ENCODE measurements at places on chromosomes 1 and 21.

DNA sequence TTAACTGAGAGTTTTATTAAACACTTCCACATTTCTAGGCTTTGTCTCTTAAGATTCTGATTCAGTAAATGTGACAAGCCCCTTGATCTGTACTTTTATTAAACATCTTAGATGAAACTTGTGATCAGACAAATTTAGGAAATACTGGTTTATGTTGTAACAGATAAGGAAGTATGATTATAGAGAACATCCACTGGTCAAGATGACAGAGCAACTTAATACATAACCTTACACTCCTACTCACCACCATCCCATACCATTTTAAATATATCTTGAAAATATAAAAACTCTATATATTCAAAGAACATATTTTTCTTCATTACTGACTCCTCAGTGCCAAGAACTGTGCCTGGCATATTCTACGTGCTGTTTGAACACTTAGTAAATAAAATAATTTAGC is 217.5 kb downstream of the LRRC40 start:
- DNase-seq = no peak

- no peak for DNase-seq
Observed at GRCh38 chr1:225711236-225711937, 58.5 kb upstream of the ENAH start.

GRCh38 chr1:236830560-236830959 is 35.5 kb downstream of the MTR start:
- DNase-seq = no peak

GRCh38 chr1:151593730-151594129 is 18.1 kb upstream of the SNX27 start:
- DNase-seq = no peak

DNA sequence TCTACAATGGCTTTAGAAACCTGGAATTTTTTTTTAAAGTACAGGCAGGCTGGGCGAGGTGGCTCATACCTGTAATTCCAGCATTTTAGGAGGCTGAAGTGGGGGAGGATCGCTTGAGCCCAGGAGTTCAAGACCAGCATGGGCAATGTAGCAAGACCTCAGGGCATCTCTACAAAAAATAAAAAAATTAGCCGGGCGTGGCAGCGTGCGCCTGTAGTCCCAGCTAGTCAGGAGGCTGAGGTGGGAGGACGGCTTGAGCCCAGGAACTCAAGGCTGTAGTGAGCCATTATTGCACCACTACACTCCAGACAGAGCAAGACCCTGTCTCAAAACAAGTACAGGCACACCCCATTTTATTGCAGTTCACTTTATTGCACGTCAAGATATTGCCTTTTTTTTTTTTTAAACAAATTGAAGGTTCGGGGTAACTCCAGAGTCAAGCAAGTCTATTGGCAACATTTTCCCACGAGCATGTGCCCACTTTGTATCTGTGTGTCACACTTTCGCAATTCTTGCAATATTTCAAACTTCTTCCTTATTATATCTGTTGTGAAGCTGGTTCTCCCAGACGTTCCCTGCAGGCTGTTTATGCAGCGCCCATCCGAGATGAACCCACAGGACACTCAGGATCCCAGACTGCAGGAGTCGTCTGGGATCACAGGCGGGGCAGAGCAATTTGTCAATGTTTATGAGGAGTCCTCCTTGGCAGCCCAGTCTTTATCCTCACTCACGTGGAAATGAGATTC is 4.7 kb downstream of the HES2 start:
- DNase-seq = no peak

- no peak for DNase-seq
Observed at GRCh38 chr1:19648689-19649088, 4.6 kb downstream of the NBL1 start.

DNA sequence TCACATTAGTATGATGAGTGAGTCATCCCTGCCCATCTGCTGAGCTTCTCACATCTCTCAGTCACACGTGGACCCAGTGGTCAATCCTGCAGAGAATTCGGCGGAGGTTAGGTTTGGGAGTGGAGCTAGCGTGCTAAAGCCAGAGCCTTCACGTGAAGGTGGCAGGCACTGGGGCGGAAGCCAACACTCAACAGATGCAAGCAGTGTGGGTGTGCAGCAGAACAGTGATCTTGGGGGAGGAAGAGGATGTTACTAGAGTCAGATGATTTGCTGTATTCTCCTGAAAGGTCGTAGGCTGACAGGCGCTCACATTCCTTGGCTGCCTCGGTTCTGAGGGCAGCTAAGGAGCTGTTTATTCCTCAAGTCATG is 6.7 kb downstream of the C1orf115 start:
- DNase-seq = no peak

GRCh38 chr1:20483833-20484518 is 2.0 kb downstream of the CAMK2N1 start:
- DNase-seq = no peak

- no peak for DNase-seq
Observed at GRCh38 chr1:20684050-20684620, 23.0 kb upstream of the DDOST start.

GRCh38 chr1:10839188-10839770 is 42.8 kb upstream of the CASZ1 start:
- DNase-seq = no peak

- DNase-seq = no peak
Observed at GRCh38 chr1:206829875-206830274, 35.5 kb upstream of the IL20 start.

DNA sequence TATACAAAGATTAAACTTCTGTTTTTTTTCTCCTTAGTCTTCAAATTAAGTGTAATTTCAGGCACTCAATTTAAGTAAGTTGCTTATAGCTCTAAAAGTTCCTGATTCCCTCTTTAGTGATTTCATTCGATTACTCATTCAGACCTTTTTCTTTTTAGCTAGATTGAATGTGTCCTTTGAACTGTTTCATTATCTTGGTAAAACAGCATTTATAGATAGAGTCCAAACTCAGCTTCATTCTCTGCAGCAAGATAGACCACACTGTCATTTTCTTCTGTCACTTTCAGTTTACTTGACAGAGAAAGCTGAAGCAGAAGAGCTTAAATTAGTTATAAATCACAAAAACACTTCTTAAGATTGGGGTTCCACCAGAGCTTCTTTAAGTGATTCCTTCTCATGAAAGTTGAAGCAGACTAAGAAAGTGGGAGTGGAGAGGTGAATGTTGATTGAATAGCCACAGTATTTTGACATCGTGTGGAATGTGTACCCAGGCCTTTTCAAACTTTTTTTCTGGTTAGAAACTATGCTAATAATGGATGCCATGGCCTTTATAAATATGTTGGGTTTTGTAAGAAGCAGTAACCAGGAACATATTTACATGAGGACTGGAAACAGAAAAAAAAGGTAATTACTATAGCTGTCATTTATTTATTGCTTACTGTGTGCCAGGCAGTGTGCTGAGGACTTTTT is 52.2 kb downstream of the ZBTB40 start:
- no peak for DNase-seq

- DNase-seq = no peak
Observed at GRCh38 chr1:22257290-22258275, 114.7 kb upstream of the WNT4 start.

DNA sequence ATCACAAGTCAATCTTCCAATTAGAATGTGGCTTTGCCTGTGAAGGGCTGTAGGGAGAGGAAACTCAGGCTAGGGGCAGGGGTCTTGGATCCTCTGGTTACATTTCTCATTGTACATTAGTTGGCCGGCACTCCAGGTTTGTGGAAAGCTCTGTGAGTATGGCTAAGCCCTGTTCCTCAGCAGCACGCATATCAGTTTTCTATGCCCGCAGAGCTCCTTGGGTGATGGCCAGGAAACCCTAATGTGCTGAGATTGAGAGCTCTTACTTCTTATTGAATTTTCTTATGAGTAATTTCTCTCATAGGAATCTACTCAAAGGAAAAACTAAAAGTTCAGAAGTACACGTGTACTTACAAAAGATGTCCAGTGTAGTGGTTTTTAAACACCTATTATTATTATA is 30.7 kb upstream of the STMN1 start:
- DNase-seq = no peak

DNA sequence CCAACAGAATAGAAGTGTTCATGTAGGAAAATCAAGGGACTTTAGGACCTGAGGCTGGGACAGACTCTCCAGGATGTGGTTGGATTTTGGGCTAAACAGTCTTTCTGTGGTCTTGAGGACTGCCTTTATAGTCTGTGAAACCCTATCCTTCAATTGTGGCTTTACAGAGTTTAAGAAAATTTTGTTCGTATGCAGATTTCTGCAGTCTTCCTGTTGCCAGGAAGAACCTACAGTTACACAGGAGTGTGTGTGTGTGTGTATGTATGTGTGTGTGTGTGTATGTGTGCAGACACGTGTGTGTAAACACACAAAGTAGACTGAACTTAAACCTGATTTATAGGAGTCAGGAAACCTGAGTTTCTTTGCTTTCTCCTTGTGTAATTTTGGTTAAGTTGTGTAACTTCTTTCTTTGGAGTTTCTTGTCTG is 22.8 kb downstream of the NEK7 start:
- peak; percentile 66 for DNase-seq

- no peak for DNase-seq
Observed at GRCh38 chr1:114369930-114370329, 141.1 kb downstream of the TRIM33 start.

DNA sequence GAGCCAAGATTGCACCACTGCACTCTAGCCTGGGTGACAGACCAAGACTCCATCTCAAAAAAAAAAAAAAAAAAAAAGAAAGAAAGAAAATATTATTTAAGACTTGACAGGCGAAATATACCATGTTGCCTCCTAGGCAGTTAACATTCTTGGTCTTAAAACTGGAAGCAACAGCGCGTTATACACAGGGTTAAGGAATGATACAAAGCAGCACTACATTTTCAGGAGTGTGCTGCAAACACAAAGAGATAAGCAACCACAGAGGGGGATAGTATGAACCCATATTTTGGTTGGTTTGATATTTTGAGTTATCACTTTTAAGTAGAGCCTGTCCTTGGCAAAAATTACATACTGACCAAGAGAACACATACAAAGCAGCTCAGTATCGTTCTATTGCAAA is 25.1 kb downstream of the USP24 start:
- no peak for DNase-seq

DNA sequence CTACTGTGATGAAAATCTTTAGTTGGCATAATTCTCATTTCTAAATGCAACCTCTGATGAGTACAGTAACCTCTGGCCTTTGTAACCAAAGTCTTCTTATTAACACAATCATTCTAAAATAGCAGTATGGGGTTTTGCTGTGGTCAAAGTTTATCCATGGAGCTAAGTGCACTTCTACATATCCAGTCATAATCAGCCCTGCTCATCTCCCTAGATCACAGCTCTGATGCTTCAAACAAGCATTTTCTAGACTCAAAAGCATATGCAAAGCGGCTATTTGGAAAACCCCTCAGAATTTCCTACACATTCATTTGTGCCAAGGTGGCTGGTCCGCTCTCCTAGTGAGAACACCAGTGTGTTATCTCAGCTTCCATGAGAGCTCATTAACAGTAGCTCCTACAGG is 418.6 kb downstream of the MRPL39 start:
- no peak for DNase-seq

DNA sequence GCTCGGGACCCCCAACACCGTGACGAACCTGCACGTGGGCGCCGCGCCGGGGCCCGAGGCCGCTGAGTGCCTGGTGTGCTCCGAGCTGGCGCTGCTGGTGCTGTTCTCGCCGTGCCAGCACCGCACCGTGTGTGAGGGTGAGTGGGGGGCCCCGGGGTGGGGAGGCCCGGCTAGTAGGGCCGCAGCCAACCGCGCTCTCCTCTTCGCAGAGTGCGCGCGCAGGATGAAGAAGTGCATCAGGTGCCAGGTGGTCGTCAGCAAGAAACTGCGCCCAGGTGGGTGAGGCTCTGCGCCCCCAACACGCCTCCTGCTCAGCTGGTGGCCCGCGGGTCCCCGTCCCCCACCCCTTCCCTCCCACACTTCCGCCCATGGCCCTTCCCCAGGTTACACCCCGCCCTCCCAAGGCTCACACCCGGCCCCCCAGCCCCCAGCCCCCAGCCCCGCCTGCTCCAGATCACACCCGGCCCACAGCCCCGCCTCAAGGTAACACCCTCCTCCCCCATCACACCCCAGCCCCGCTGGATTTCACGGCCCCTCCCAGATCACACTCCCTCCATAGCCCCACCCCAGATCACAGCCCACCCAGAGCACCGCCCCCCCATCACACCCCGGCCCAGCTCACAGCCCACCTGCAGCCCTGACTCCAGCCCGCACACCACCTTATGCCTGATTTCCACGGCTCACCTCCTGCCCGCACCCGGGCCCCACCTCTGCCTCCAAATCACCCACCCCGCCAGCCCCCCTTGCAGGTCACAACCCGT is 2.4 kb upstream of the MMP23B start:
- peak; percentile 91 for DNase-seq

- no peak for DNase-seq
Observed at GRCh38 chr1:109295712-109296415, 10.9 kb downstream of the MYBPHL start.

GRCh38 chr21:46604975-46605766 is at the start of gene S100B:
Gene S100B (minus strand): TSS chr21:46605082. CDS start chr21:46602415, 2,667 bp downstream.
- DNase-seq = no peak

- peak; percentile 59 for DNase-seq
Observed at GRCh38 chr21:17783481-17784179, 35.5 kb downstream of the C21orf91 start.

DNA sequence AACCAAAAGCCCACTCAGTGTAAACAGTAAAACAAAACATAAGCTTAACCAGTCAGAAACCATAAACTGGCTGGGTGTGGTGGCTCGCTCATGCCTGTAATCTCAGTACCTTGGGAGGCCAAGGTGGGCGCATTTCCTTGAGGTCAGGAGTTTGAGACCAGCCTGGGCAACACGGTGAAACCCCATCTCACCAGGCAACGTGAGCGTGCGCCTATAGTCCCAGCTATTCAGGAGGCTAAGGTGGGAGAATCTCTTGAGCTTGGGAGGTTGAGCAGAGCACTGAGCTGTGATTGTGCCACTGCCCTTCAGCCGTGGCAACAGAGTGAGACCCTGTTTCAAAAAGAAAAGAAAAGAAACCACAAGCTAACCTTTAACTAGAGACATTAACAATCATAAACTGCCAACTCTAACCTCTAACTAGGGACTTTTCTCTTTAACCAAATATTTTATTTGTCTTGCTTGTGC is 13.1 kb upstream of the PRRC2C start:
- DNase-seq = no peak

DNA sequence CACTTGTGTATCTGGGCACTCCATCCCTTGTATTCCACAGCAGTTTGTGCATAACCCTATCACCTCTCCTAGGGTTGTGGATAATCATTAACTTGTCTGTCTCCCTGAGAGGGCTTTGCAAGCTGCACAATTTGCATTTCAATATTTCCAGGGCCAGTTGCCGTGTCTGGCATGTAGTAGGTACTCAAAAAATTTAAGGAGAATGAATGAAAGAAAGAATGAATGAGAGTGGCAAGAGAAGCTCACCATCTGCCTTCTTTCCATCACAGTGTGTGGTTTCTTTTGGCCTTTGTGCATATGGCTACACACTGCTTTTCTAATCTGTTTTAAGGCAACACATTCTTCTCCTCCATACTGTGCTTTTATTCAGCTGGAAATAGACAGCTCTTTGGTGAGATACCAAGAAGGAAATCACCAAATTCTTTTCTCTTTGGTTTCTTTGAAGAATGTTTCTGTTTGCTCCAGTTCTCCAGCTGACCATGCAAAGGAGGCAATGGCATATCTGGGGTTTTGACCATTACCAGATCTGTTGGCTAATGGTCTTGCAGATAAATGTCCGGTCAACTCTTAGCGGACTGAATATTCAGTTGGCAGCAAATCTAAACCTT is 49.4 kb downstream of the NGF start:
- no peak for DNase-seq
